ENCODE measurements at places on chromosomes 7 and 10.
A peak's percentile ranks its signal among the peaks of the same experiment; 100 is the strongest.

DNA sequence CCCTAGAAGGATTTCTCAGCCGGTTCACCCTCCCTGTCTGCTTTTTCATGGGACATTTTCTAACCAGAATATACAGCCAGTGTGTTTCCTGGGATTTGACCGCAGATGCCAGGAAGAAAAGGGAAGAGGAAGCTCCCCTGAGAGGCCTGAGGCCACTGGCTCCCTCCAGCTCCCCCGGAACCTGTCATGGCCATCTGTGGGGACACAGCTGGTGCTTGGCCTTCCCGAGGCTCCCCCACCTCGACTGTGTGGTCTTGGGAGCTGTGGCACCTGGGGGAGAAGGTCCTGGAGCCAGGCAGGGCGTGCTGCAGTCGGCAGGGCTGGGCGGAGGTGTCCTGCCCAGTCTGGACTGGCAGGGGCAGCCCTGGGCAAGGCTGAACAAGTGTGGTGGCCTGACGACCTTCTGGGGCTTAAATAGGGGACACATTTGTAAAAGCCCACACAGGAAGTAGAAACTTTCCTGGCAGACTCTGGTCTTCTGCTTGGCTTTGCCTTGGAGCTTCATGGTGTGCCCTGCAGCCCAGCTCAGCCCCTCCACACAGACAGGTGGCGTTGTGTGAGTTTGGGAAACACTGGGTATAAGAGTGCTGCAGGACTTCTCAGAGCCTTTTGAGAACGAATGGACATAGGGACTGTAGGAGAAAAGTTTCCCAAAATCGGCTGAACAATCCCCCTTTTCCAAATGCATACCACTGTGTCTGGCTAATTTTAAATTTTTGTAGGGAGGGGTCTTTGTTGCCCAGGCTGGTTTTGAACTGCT lies 6.8 kb downstream of the BRI3 start:
- DNase-seq, result no peak

GRCh38 chr7:106009503-106010226 lies 46.6 kb downstream of the CDHR3 start:
- DNase-seq, result peak; percentile 63

- no peak for DNase-seq
Measured at GRCh38 chr7:100546926-100547800, 8.2 kb downstream of the AGFG2 start.

DNA sequence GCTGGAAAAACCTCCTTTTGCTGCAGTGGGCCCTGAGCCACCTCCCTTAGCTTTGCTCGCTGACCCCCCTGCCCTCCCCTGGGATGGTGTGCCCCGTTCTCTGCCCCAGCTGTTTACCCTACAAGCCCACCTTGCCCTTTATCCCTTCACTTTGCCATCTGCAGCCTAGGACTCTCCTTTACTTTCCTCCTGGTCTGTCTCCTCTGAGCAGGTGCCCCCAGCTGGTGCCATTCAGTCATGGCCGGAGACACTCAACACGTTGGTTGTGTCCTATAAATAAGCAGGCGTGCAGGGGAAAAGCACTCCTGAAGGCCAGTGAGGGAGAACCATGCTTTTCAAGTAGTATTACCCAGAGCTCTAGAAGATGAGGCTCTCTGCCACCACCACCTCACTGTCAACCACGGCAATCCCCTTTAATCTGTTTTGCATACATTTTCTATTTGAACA lies 6.1 kb downstream of the RASSF4 start:
- DNase-seq, result no peak

DNA sequence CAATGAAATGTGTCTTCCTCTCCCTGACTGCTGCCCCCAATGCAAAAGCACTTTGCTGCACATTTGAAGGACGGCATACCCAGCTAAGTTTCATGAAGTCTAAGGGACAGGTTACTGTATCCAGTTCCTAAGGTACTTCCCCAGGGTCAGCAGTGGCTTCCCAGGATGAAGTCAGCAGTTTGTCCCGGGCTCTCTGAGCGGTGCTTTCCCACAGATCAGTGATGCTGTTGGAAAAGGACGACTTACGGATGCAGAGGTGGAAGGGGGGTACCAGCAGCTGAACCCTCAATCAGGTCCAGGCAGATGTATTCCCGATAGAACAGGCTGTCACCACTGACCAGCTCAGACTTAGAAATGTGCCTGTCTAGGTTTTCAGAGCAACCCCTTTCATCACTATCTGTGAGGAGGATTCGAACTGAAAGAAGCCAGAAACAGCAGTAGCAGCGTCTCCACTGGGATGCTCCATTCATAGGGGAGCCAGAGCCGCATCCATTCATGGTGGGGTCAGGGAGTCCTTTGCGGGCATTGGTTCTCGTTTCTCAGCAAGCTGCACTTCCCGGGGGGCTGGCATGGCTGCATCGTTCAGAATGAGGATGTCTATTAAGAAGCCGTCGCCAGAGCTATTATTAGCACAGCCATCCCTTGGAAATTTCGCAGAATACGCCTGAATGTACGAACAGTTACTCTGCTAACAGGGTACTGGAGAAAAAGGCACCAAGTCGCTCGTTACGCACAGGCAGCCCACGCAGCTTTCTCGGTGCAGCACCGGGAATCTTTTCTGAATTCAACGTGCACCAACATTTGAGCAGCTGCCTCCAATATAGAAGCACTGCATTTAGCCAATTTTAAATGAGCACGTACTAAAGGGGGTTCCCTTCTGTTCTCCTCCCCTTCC lies 303.7 kb downstream of the PRPF18 start:
- DNase-seq, result no peak

GRCh38 chr7:140625908-140626868 lies 14.4 kb downstream of the DENND2A start:
- no peak for DNase-seq

DNA sequence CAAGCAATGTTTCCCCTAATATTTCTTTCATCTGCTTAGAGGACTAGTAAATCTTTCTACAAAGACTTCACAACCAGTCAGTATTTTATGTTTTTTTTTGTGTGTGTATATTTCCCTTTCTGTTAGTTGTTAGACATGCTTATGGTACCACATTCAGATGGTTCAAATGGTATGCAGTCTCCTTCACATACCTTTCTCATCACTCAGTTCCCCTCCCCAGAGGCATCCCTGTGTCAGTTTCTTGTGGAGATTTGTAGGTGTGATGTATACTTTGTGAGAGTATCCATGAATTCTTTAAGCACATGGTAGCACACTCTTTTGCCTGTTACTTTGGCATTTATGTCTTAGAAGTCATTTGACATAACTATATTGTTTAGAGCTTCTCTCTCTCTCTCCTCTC lies 4.4 kb downstream of the ZNF485 start:
- DNase-seq, result no peak

DNA sequence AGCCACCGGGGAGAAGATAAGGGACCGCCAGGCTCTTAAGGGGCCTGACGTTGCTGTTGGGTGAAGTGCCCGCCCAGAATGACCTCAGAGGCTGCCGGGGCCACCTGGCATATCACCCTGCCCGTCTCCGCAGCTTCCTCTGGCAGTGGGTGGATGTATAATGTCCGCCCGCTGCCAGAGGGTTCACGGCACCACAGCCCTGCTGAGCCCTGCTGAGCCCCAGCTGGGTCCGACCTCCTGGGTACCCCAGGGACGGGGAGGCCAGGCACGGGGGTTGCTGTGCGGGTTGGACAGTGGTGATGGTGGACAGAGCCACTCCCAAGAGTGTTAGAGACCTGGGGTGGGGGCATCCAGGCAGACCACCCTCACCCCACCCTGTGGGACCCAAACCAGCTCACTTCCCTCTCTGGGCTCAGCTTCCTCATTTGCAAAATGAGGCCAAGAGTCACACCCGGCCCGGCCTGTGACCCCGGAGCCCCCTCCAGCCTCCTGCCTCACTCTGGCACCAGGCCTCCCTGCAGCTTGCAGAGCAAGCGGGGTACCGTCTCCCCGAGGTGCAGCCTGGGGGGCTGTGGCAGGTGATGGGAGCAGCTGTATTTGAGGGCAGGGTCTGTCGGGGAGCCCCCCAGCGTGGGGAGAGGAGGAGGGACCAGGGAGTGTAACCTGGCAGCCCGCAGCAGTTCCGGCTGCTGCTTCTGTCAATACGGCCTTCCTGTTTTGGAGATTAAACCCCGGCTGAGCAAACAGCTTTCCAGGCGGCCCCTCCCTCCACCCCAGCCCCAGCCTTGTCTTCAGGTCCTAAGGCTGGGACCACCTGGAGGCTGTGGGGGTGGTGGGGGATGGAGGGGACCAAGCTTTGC lies 8.4 kb upstream of the LFNG start:
- DNase-seq, result peak; percentile 52

DNA sequence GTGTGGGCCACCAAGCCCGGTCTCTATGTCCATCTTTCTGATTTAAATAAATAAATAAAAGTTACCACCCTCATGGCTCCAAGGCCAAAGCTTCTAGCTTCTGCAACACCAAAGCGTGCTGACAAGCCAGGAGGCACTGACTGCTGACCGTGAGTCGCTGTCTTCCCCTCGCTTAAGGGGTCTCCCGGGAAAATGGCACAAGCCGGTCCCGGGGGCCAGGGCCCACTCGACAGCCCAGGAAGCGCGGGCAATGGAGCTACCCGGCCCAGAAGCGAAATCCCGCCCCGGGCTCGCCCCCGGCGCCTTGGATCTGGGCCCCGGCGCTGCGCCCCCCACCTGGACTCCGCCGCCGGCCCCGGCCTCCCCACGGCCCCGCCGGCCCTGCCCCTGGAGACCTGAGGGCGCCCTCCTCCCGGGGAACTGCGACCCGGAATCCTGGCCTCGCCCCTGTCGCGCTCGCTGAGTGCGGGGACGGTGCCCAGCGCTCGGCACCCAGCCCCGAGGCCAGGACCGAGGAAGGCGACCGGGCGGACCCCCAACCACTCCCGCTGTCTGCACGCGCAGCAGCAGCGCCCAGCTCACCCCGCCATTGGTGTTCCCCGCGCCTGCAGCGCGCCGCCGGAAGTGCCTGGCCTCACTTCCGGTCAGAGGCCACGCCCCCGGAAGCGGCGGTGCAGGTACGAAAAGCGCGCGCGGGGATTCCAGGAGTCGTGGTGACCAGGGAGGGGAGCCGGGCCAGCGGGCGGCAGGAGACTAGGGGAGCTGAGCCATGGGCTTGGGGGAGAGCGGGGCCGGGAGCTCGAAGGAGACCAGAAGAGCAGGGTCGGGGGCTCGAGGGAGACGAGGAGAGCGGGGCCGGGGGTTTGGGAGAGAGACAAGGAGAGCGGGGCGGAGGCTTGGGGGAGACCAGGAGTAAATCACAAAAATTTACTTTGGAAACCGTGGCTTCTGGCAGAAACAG lies at the start of the genes MRM2 and NUDT1:
Gene MRM2 (minus strand): TSS at position 626 of the 961 bp plus-strand sequence. CDS start 36 bp downstream, at position 590.
Gene NUDT1 (plus strand): TSS at position 647 of the 961 bp plus-strand sequence. CDS start 2,349 bp downstream, outside the sequence.
- DNase-seq, result peak; percentile 41

GRCh38 chr7:117986645-117987269 lies 113.5 kb upstream of the CTTNBP2 start:
- no peak for DNase-seq

DNA sequence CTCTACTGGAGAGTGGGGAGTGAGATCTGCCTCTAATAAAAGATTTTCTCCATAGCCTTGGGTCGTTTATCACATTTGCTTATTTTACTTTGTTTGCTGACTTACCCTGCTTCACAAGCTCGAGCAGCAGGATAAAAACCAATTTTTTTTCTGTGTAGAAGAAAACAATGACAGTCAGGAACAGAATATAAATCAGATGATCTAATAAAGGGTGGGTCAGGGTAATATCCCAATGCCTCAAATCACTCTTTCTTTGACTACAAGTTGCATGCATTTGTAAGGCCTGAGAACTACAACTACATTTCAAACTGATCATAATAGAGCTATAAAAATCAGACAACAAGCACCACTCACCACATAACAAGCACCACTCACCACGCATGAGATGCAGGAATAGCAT lies 174.4 kb upstream of the ADARB2 start:
- no peak for DNase-seq

GRCh38 chr10:18616337-18616736 lies 35.0 kb downstream of the NSUN6 start:
- DNase-seq, result no peak

- no peak for DNase-seq
Measured at GRCh38 chr7:136336932-136337331, 359.8 kb upstream of the MTPN start.

DNA sequence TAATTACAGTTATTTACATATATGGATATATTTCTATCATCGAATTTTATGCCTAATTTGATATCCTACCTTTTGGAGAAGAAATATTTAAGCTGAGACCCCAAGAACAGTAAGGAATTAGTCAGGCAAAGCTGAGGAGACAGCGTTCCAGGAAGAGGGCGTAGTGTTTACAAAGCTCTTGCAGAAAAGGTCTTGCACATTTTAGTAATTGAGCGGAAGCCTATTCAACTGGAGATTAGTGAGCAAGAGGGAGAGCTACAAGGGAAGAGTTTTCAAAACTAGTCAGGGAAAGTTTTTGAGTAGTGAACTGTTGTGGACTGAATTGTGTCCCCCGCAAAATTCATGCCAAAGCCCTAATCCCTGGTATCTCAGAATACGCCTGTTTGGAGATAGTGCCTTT lies 26.5 kb upstream of the POU6F2 start:
- DNase-seq, result no peak

DNA sequence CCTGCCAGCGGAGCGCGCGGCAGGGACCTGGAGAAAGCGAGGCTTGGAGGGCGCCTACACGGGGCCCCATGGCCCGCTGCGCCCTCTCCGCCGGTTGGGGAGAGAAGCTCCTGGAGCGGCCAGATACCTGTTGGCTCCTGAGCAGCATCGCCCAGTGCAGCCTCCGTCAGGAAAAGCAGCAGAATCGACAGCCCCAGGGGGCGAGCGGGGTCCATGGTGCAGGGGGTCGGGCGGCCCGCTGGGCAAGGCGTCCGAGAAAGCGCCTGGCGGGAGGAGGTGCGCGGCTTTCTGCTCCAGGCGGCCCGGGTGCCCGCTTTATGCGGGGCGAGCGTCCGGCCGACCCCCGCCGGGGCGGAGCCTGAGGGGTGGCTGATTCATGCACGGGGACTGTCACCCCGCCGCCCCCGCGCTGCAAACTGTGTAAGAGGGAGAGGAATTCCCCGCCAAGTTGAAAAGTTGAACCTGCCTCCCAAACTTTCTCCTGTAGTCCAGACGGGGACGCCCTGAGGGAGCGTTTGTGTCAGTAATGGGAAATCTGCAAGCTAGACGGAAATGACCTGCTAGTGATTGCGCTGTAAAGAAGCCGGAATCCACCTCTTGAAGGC lies at the start of gene TFPI2:
Gene TFPI2 (minus strand): TSS at position 290 of the 605 bp plus-strand sequence. CDS start 75 bp downstream, at position 215.
- DNase-seq, result no peak

DNA sequence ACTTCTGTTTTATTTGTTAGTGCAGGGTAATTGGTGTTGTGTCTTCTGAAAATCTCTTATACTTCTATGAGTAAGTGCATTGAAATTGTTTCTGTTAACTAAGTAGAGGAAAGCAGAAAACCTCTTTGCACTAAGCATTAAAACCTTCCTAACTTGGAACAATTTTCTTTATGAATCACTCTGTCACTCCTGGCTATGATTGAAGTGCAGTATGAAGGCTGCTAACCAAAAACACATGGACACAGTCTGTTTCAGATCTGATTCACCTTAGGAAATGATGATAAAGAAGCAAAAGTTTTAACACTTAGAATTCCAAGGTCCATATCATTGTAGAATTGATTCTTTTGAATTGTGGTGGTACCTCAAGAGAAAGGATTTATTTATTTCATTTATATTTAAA lies 41.9 kb downstream of the MET start:
- DNase-seq, result no peak

- DNase-seq, result no peak
Measured at GRCh38 chr7:158084555-158084954, 503.1 kb downstream of the PTPRN2 start.

DNA sequence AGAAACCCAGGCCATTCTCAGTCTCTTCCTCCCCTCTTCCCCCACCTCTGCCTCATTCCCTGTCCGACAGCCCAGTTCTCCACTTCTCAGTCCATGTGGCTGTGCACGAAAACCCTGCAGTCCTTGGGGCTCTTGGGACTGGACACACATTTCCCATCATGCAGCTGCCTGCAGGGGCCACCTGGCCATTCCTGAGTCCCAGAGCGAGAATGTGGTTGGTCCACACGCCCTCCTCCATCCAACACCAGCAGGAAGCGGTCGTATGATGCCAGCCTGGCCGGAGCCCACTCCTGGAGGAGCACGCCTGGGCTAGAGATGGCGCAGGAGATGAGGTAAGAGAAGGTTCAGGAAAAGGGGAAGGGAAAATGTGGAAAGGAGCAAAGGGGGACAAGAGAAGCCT lies 222.5 kb downstream of the USP6NL start:
- DNase-seq, result no peak

Data from effector CD4-positive, alpha-beta T cell (primary cell).